ENCODE measurements at places on chromosomes 1 and 21. TPM values are rescaled to one million over a fixed set of nuclear protein-coding genes. Genes with fewer than 3 reads are reported as not detected.

DNA sequence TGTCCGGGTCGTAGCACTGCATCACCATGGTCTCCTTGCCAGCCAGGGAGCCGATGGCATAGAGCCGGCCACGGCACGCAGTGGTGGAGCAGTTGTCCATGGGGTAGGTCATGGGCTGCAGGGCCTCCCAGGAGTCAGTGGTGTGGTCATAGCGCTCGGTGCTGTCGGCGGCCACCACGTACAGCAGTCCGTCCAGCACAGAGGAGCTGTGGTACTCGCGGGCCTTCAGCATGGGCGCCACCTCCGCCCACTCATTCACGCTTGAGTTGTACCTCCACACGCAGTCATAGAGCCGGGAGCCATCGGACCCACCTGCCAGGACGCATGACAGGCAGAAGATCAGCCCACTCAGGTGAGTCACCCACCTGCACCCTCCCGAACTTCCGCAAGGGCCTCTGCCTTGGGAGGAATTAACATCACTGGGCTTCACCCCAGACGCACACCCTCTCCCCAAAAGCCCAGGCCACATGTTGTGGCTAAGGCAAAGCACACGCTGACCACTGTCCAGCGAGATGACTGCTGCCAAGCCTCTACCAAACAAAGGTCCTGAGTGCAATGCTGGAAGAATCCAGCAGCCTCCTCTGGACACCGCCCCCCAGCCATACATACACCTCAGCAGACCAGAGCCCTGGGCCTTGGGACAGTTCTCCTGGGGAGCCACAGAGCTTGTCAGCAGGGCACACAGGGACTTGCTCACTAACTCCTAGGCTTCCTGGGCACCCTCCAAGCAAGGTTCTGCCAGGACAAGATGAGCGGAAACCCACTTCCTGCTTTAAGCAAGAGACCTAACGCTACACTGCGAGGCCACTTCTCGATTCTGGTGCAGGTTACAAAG is 3.3 kb downstream of the KLHL21 start:
- ATAC-seq, result peak; percentile 16

The ACTL8 gene
- not detected for total RNA-seq

- no peak for ATAC-seq
Measured at GRCh38 chr1:87720561-87720960, 391.9 kb downstream of the LMO4 start.

- ATAC-seq, result peak; percentile 91
Measured at GRCh38 chr1:221439008-221439746, 302.7 kb downstream of the DUSP10 start.

The IL10 gene
- total RNA-seq, result 1.8 TPM

The KRTAP19-3 gene
- total RNA-seq, result not detected

DNA sequence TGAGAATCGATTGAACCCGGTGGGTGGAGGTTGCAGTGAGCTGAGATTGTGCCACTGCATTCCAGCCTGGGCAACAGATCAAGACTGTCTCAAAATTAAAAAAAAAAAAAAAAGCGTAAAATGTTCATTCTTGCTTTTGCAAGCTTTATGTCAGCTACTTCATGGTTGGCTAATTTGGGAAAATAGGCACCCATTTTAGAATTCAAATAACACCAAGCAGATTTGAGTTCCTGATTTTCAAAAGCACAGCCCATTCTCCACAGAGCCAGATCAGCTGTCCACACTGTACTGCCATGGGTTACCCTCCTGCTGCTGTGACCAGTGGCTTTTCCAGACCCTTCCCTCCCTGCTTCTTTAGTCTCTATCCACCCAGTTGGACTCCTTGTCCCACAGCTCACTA is 4.4 kb downstream of the THEM5 start:
- ATAC-seq, result no peak

The NTMT2 gene
- not detected for total RNA-seq

GRCh38 chr1:228341814-228342626 is 64.6 kb downstream of the TRIM11 start:
- no peak for ATAC-seq

The ASTN1 gene
- total RNA-seq, result not detected

DNA sequence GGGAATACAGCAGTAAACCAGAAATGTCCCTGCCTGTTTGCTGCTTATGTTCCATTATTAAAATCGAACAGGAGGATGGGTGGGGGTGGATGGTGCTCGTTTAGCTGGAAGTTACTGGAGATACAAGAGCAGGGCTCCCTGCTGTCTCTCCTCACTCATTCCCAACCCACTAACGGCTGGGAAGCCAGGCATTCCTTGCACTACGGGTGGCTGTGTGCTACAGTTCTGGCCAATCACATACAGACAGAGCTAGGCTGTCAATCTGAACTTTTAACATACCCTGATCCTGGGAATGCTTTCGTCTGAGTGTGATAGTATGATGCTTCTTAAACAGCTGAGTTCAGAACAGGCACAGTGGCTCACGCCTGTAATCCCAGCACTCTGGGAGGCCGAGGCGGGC is 7.0 kb downstream of the SIPA1L2 start:
- ATAC-seq, result no peak

DNA sequence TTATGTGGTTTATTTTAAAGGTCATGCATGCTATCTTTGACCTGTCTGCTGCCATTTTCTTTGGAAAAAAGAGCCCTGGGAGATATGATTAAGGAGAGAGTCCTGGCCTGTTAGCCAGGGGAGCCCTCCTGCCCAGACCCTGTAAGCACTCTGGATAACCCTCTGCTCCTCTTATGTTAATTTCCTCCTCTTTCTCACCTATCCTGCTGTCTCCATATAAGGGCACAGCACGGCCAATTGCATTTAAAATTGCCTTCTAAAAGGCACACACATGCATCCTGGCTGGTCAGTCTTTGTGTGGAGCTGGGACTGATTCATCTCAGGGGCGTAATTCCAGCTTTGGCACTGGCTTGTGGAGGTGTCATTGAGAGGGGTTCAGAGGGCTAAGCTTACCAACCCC is 158.9 kb downstream of the ST6GALNAC5 start:
- ATAC-seq, result no peak

GRCh38 chr1:182833271-182833670 is 5.9 kb upstream of the DHX9 start:
- no peak for ATAC-seq

DNA sequence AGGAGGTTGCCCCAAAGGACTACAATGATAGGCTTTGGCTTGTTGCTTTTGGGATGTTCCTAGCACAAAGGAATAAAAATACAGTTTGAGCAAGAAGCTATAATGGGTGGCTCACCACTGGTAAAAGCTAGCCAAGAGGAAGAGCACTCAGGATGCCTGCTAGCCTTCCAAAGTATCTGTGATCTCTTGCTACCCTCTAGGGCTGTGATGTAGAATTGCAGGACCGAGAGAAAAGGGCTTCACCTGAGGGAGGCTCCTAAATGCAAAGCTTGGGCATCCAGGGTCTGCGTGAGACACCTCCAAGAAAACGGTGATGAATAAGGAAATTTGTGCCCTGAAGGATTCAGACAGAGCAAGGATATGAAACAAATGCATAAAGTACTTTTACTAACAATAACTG is 17.7 kb downstream of the IVL start:
- no peak for ATAC-seq

- no peak for ATAC-seq
Measured at GRCh38 chr1:9655836-9656235, 4.3 kb downstream of the PIK3CD start.

The PRAMEF18 gene
- not detected for total RNA-seq

DNA sequence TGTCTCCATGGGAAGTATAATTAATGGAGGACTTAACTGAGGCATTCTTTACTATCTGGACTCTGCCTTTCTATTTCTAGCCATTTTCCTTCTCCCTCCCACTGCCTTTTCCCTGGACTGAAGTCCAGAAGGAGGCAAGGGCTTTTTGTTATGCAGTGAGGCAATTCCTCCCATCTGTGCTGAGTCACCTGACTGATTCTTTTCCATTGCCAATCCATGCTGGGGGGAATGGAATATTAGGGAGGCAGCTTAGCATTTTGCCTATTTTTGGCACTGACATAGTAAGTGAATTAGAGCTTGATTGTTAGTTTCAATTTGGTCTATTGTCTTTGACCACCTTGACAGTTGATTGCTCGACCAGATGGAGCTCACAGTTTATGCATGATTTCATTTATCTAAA is 1000.6 kb upstream of the PRMT6 start:
- no peak for ATAC-seq

DNA sequence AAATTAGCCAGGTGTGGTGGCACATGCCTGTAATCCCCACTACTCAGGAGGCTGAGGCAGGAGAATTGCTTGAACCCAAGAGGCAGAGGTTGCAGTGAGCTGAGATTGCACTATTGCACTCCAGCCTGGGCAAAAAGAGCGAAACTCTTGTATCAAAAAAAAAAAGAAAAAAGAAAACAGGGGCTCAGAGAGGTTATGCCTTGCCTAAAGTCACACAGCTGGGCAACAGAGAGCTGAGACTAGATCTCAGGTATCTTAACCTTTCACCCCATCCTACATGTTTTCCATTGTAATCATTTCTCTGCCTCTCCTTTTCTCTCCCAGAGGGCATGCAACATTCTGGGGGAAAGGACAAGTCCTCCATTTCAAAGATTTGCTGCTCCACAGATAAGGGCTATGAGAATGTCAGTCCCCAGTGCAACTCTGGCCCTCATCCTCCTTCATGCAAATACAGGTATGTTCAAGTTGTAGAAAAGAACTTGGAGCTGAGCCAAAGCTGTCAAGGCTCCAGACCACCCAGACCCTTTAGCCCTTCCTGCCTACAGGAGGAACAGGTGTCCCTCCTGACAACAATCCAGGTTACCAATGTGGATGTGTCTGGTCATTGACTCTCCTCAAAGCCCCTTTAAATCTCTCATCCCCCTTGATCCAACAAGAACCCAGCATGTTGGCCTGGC is 6.9 kb downstream of the SLC9A1 start:
- ATAC-seq, result no peak

The KCNQ4 gene
- total RNA-seq, result 1.5 TPM

GRCh38 chr1:212743901-212744475 is 44.3 kb upstream of the BATF3 start:
- ATAC-seq, result no peak

DNA sequence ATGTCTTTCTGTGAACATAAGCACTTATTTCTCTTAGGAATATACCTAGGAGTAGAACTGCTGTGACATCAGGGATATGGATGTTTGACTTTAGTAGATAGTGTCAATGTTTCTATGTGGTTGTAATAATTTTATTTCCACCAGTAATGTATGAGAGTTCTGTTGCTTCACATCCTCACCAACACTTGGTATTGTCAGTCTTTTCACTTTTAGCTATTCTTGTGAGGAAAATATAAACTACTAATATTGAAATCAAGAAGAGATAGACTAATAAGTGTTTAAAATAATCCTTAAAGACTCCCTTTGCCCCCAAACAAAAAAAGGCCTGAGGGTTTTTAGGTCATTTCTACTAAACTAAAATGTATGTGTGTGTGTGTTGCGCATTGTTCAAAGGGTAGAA is 2.7 kb upstream of the DMAP1 start:
- no peak for ATAC-seq

GRCh38 chr21:15279482-15279881 is 214.7 kb upstream of the NRIP1 start:
- ATAC-seq, result no peak

GRCh38 chr1:193971595-193971994 is 785.2 kb upstream of the B3GALT2 start:
- no peak for ATAC-seq

GRCh38 chr1:48027533-48027835 is 30.3 kb upstream of the TRABD2B start:
- no peak for ATAC-seq

DNA sequence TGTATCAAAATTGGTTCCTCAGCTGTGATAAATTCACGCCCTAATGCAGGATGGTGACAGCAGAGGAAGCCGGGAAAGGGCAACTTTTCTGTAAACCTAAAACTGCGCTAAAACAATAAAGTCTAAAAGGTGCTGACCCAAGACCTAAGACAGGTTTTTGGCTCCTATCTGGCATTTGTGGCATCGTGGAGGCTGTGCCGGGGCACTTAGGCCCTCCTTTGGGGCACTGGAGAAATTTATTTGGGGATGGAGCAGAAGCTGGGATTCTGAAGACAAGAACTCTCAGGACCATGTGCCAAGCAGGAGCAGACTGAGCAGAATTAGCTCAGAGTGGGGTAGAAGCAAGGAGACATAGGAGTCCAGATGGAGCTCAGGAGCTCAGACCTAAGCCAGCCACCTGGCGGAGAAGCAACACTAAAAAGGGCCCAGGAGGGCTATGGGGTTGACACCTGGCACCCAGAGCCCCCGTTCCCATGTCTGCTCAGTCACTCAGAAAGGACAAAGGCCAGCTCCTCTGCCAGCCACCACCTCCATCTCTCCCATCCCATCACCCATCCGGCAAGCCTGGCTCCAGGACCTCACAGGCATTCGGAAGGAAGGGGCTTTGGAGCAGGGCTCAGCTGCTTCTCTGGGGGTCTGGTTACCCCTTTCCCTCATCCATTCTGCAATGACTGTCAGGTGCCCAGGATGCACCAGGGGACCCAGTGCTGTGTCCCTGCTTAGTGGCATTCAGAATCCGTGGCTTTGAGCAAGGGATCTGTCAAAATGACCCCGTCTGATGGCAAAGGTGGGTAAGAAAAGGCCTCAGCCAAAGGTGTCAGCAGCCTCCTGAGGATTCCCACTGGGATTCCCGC is 347.7 kb downstream of the NPHP4 start:
- ATAC-seq, result no peak

DNA sequence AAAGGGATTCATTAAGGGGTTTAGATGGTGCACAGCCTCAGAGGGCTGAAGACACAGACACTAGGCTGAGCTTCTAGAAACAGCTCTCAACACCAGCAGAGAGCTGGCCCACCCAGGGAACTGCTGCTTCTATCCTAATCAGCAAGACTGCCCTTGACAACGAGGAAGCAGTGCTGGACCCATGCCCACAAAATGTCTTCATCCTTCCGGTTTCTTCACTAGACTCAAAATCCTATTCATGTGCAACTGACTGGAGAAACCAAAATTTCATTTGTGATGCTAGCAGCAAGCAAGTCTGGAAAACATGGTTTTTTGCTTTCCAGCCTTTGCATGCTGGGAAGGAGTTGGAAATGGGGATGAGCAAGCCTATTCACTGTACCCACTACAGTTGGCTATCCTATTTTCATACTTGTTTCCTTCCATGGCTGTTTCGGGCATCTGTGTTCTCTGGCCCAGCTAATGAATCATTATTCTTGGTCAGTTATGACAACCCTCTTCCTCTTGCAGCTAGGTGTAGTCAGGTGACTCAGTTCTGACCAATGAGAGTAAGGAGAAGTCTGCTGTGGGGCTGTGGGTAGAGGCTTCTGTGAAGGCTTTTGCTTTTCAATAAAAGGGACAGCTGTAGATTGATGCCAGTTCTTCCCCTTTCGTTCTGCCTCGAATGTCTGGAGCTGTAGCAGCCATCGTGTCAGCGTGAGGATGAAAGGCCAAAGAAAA is 14.6 kb upstream of the TMEM61 start:
- ATAC-seq, result peak; percentile 91
